ENCODE measurements at places on chromosomes 2 and 18. TPM values are rescaled to one million over a fixed set of nuclear protein-coding genes. Genes with fewer than 3 reads are reported as not detected.

The SERPINB13 gene
- 1.7 TPM for total RNA-seq

The RNF125 gene
- 10.9 TPM for total RNA-seq

The TANK gene
- total RNA-seq, result 110 TPM

The REG1B gene
- total RNA-seq, result not detected

The MC2R gene
- total RNA-seq, result not detected

The ABCG5 gene
- total RNA-seq, result not detected

The GPAT2 gene
- 1.8 TPM for total RNA-seq

The DOK1 gene
- total RNA-seq, result 6.0 TPM

The TFCP2L1 gene
- 1.2 TPM for total RNA-seq

The ANKMY1 gene
- 11.1 TPM for total RNA-seq

The FASTKD1 gene
- total RNA-seq, result 46.1 TPM

The TMEM131 gene
- total RNA-seq, result 68.6 TPM

The TMEM178A gene
- total RNA-seq, result 5.2 TPM

The UGT1A3 gene
- 1.2 TPM for total RNA-seq

The LYPD6B gene
- 15.2 TPM for total RNA-seq

The PJVK gene
- 10.9 TPM for total RNA-seq

The ARHGEF33 gene
- 2.1 TPM for total RNA-seq

The RIT2 gene
- total RNA-seq, result 0.48 TPM

The ONECUT2 gene
- total RNA-seq, result 0.11 TPM

The ORC2 gene
- total RNA-seq, result 35.2 TPM

The KCNIP3 gene
- total RNA-seq, result 6.1 TPM

The KIAA2012 gene
- 0.16 TPM for total RNA-seq

The TFPI gene
- total RNA-seq, result 177 TPM

The UGT1A7 gene
- total RNA-seq, result 2.5 TPM

The LRATD1 gene
- 15.4 TPM for total RNA-seq

The HADHB gene
- 112 TPM for total RNA-seq

The G6PC2 gene
- total RNA-seq, result not detected

The SERPINB5 gene
- total RNA-seq, result 27.1 TPM

The TRABD2A gene
- 1.3 TPM for total RNA-seq

Data from urinary bladder (tissue), 4 donors.